Erythroblast (primary cell): ENCODE measurements at places on chromosomes 3 and 15.

DNA sequence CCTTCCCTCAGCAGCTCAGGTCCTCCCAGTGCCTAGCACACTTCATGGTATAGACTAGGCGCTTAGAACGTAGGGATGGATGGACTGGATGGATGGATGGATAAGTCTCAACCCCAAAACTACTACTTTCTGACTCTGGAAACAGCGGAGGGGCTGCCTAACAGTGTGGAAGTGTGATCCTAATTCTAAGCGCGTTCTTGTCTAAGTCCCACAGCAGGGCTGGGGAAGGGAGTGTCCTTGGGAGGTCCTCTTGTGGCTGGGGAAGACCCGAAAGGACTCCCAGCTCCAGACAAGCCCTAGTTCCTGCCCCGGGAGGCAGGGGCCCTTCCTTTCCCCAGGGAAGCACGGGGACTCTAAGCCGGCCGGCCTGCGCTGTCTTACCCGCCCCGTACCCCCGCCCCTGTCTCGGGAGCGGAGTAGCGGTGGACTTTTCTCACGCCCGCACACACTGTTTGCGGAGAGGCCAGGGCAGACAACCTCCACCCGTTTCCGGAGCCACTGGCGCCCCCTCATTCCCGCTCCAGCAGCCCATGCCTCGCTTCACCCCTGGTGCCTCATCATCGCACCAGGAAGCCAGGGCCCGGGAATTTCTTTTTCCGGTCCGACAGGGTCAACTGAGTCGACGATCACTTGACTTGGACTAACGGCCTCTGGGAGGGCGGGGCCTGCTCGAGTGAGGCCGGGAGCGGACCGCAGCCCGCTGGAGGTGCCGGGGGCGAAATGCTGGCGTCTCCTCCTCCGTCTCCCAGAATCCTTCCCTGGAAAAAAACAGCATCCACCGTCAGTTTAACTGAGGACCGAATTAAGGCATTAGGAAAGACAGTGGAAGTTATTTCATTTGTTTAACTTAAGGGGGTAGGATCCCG, 133.3 kb downstream of the TBC1D2B start:
- DNase-seq = peak; percentile 78

DNA sequence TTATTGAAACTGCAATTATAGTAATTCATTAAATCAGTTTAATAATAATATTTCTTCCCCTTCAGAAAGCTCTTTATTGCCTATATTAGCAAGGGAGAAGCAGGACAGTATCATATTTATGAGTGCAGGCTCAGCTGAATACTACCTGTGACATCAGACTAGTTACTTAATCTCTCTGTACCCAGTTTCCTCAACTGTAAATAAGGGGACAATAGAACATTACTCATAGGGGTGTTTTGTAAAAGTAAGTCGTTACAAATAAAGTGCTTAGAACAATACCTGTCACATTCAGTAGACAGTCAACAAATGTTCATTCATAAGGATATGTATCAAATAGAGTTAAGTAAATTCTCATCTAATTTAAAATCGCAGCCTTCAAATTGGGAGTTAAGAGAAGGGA, 12.1 kb upstream of the VPS39 start:
- no peak for DNase-seq

- DNase-seq = no peak
These were observed 292.0 kb downstream of the TBL1XR1 start for GRCh38 chr3:176905331-176905730.

GRCh38 chr3:177946048-177946447, 590.2 kb upstream of the KCNMB2 start:
- no peak for DNase-seq

DNA sequence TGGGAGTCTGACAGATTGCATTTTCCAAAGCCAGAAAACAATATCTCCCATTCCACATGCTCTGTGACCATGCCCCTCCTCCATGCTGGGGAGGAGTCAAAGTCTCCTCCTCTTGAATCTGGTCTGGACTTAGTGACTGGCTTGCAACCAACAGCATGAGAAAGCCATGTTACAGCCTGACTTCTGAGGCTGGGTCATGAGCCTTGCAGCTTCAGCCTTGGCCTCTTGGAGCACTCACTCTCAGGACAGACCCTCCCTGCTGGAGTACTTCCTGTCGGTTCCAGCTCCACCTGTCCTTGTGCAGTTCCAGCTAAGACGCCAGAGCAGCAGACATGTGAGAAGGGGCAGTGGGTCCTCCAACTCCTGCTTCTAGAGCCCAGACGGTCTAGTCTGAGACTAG, 49.7 kb upstream of the RBSN start:
- DNase-seq = peak; percentile 10

GRCh38 chr3:101725194-101725889, 928 bp downstream of the CEP97 start:
- DNase-seq = peak; percentile 73

DNA sequence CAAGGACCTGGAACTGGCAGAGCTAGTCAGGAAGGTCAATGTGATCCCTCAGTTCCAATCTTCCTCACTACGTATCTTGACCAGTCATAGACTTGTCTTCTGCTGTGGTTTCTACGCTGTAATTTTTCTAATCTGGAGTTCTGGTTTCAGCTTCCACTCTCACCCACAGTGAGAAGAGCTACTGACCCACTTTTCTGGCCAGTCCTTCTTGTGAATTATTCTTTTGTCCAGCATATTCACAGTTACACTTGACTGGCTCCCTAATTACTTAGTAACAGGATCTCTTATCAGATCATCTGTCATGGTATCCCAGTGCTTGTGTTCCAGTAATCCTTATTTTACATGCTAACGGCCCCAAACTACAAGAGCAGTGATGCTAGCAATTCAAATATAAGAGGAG, 72.4 kb upstream of the MME start:
- no peak for DNase-seq

DNA sequence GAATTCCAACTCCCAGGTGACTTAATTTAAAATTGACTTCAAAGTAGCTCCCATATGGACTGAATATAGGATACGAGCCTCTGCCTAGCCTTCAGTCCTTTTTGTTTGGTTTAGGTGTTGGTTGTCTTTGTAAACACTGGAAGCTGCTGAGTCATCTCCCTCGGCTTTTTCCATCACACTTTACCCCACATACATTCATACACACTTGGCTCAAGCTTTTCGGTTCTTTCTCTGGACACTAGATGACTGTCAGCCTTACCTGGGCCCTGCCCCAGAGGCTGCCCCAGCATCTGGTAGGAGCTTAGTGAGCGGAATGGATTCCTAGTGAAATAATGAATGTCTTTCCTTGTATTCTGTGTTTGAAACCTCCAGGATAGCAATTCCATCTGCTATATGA, 201.5 kb upstream of the IL12A start:
- DNase-seq = no peak

DNA sequence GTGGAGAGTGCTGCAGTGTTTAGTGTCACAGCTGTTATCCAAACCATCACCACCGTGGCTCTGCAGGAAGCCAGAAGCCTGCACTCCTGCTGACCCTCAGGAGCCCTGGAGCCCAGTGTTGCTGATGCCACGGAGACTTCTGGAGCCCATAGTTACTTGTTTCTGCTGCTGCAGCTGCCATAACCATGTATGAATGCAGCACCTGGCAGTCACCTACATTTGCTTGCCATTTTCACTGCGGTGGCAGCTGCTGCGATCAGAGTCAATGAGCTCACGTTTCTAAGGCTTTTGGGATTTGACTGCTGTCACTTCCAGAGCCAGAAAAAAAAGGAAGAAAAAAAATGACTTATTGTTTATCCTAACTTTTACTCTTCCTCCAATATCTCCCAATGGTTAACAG, 299.2 kb upstream of the THRB start:
- no peak for DNase-seq

DNA sequence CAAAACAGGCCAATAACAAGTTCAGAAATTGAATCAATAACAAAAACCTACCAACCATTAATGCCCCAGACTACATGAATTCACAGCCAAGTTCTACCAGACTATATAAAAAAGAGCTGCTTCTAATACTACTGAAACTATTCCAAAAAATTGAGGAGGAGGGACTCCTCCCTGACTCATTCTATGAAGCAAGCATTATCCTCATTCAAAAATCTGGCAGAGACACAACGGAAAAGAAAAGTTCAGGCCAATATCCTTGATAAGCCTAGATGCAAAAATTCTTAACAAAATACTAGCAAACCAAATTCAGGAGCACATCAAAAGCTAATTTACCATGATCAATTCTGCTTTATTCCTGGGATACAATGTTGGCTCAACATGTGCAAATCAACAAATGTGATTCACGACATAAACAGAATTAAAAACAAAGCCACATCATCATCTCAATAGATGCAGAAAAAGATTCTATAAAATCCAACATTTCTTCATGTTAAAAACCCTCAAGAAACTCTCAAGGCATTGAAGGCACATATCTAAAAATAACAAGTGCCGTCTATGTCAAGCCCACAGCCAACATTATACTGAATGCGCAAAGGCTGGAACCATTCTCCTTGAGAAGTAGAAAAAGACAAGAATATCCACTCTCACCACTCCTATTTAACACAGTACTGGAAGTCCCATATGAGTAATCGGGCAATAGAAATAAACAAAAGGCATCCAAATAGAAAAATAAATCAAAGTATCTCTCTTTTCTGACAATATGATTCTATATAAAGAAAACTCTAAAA, 573.6 kb upstream of the GRM7 start:
- DNase-seq = no peak

- DNase-seq = no peak
These were observed 230.3 kb upstream of the TBL1XR1 start for GRCh38 chr3:177427540-177427939.

- no peak for DNase-seq
These were observed 51.6 kb downstream of the ABHD2 start for GRCh38 chr15:89139613-89140499.

GRCh38 chr3:34207002-34207401, 408.6 kb downstream of the PDCD6IP start:
- no peak for DNase-seq

DNA sequence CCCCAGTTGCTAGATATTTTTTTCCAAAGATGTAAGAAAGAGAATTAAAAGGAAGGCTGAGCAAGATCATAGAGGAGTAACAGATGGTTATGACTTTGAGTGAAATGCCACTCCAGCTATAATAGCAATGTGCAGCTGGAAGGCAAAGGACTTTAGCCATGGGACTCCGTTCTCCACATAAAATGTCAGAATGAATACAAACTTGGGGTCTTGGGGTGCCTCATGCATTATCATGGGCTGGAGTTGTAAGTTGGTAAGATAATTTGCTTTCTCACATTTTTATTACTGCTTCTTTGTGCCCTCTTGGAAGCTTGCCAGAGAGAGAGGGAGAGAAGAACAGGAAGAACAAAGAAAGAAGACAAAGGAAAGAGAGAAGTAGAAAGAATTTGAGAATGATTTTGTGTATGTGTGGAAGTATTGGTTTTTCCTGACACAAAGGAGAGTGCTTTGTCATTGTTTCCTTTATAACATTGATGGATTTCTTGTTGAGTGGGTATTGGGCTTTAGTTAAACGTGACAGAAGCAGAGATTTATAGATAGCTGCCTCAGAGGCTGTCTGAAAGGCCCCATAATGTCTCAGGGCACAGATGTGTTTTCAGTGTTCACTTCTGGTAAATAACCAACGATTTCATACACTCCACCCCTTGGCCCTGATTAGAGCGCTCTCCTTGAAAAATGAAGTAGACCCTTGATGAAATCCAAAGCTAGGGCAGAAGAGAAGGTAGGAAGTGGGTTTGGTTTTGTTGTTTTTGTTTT, 715.3 kb downstream of the NR2F2 start:
- no peak for DNase-seq

DNA sequence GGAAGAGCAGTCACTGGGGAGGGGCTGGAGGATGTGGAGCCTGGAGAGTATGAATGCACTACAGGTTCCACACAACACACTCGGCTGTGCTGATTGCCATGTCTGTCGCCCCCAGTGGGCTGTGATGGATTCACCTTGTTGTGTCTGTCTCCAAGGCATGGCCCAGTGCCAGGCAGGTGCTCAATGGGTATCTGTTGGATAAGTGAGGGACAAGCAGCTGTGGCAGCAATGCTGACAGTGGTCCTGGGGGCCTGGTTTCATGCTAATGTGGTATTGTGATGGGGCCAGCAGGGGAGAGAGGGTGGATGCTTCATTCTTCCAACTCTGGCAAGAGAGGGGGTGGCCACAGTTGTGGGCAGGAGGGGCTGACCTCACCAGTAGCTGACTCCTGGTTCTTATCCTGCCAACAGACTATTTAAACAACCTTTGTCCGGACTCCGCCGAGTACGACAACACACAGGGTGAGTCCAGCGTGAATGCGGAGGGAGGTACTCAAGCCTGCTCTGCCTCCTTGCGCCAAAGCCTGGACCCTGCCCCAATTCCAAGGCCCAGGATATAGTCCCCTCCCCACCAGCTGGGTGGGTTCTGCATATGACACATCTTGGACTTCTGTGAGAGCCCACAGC, 47.3 kb upstream of the NR2C2 start:
- no peak for DNase-seq

DNA sequence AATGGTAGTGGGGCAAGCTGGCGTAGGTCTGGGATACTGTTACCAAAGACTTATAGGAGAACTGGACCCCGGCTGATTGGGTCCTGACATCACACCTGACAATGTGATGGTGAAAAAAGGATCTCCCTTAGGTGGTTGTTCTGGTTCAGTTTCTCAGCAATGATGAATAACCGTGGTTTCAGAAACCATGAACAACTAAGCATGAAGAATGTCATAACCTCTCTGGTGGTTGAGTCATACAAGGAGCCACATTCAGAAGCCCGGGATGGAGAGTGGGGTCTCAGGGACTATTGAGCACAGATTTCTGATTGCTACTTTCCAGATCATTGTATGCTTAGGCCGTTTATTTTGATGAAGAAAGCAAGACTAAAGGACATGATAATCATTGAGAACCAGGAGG, 17.4 kb downstream of the GPR160 start:
- DNase-seq = no peak

- no peak for DNase-seq
These were observed 300.7 kb downstream of the TUSC7 start for GRCh38 chr3:117010318-117010717.
